ENCODE measurements at places on chromosomes 5 and 9. TPM values are rescaled to one million over a fixed set of nuclear protein-coding genes. Genes with fewer than 3 reads are reported as not detected.

The NMUR2 gene
- not detected for total RNA-seq

DNA sequence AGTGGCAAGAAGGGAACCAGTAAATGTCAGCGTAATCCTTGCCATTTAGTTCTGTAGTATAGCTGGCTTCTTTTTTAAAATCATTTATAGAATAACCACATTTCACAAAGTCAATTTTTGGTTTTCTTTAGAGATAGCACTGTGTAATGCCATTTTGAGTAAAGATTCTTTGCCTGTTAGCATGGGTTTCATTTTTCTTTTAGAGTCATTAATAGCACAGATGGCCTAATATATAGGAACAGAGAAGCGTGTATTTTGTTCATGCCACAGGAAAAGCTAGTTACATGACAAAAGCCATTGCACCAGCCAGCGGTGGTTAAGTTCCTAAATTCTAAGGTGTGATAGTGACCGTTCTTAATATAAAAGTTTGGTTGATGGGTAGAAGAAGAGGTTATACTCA is 1363.9 kb downstream of the MAT2B start:
- DNase-seq: no peak

The GRAMD2B gene
- total RNA-seq: 8.4 TPM

The PAX5 gene
- 0.29 TPM for total RNA-seq

The SLC22A5 gene
- 5.9 TPM for total RNA-seq

DNA sequence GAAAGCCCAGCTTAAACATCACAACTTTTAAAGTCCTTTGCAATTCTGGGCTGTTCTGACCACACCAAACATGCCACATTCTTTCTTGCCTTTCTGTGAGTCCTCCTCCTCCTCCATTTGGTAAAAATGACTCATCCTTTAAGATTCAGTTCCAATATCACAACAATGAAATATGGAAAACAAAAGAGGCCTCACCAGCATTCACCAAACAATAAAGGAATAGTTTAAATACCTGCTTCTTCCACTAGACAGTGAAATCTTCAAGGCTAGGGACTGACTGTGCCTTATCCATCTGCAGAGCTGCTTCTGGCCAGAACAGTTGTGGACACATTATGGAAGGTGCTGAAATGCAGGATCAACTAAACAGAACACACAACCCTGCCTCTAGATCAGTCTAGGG is 36.0 kb downstream of the NR6A1 start:
- no peak for DNase-seq

GRCh38 chr9:82600536-82601292 is 462.2 kb downstream of the RASEF start:
- DNase-seq: no peak

DNA sequence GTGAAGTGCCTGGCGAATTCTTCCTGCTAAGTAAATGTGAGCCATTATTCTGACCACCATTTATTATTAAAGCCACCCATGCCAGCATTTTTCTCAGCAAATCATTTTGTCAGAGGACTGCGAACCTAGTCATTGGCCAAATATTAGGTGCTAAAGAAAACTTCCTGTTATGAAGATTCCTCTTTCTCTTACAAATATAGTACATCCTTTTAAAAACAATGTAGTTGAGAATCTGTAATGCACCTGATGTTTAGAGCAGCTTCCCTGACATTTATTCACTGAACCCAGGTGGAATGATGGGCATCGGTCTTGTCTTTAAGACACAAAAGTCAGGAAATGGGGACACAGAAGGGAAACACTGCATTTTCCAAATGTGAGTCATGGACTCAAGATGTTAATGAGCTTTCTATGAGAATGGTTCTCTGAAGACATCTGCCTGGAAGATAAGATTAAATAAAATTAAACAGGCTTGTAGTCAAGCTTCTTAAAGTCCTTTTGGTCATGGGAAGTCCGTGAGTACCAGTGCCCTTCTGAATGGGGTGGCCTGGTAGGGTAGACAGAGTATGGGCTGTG is 290.6 kb downstream of the FBXL7 start:
- no peak for DNase-seq

The PAEP gene
- not detected for total RNA-seq

All from CD8-positive, alpha-beta memory T cell (primary cell).